Activated naive CD4-positive, alpha-beta T cell (primary cell): ENCODE measurements at places on chromosomes 13 and 19.

- DNase-seq, result no peak
Observed at GRCh38 chr19:34313188-34313587, 51.8 kb upstream of the GPI start.

DNA sequence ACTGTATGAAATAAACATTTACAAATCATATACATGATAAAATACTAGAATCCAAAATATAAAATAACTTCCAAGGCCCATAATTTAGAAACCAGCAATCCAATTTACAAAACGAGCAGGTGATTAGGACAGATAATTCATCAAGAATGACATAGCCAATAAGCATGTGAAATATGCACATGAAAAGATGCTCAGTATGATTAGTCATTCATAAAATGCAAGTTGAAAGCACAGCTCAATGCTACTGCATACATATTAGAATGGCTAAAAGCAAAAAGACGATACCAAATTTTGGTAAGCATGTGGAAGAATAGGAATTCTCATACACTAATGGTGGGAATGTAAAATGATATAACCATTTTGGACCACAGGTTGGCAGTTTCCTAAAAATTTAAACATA, 837.2 kb upstream of the MIR17HG start:
- no peak for DNase-seq

DNA sequence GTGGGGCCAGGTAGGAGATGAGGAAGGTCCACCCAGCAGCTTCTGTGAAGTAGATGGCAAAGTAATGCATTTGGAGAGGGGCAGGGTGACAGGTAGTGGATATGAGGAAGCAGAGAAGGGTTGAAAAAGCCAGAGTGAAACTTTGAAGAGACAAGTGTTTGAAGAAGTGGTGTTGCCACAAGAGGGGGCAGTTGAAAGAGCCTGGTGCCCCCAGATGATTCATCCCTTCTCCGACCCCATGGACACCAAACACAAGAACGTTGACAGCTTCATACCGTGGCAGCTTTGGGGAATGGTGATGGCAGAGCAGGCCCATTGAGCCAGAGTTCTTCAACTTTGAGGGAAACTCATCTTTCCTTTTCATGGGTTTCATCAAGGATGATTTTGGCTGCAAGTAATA, 19.9 kb downstream of the IFNL3 start:
- DNase-seq, result no peak

- no peak for DNase-seq
Observed at GRCh38 chr19:55703790-55704215, 28.8 kb downstream of the EPN1 start.

GRCh38 chr13:43874504-43875092, 4.9 kb downstream of the CCDC122 start:
- DNase-seq, result no peak
